ENCODE measurements at places on chromosomes 1 and 21.
A peak's percentile ranks its signal among the peaks of the same experiment; 100 is the strongest.

DNA sequence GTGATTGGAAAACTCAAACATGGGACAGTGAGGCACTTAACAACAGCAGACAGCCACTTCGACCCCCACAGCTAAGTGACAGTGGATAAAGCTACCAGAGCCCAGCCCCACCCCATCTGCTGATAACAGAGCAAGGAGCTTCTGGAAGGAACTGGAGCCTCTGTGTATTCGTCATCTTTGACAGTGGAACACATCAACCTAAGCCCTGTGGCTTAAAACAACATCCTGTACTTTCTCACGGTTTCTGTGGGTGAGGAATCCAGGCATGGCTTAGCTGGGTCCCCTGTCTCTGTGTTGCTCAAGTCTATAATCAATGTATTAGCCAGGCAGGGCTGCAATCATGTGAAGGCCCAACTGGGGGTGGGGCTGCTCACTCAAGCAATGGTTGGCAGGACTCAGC, 18.4 kb upstream of the SIPA1L2 start:
- no peak for DNase-seq

DNA sequence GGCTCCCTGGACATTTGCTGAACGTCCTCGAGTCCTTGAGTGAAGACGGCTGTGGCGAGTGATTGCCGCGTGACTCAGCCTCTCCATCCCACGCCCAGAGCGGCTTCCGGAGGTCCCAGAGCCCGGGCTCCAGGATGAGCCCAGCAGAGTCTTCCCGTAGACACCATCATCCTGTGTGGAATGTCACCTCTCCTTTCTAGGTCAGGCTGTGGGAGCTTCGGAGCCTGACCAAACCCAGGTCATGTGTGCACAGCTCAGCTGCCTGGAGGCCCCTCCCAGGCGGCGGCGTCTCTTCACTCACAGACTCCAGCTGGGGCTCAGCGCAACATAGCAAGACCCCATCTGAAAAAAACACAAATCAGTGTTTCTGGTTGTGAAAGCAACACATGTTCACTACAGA, 38.2 kb downstream of the PRKCZ start:
- DNase-seq = peak; percentile 87

DNA sequence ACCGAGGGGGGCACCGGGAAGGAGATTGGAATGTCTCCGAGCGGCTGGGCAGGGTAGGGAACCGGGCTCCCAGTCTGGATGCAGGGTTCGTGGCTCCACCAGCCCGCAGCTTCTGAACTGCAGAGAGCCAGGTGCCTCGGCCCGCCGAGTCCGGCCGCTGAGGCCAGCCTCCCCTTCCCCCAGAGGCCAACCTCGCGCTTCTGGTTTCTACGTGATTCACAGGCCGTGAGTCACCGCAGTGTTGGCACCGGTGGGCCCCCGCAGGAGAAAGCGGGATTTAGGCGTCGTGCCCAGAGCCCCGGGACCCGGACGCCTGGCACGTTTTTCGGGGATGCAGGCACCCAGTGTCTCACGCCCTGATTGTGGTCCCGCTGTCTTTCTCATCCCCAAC, 458 bp downstream of the CRABP2 start:
- peak; percentile 71 for DNase-seq

DNA sequence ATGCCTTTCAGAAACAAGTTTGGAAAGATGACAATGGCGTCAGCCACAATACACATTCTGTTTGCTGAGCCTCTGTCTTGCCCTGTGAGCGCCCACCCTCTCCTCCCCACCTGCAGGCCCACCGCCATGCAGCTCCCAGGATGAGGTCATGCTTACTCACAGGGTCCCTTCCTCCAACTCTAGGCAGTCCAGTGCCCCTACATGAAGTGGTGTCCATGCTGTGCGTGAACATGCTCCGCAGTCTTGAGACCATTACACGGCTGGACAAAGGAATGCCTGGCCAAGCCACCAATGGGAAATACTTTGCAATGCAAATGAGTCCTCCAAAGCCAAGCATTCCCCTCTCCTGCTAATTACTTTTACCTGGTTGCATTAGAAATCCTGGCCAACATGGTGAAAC, 92.2 kb downstream of the CD58 start:
- DNase-seq = no peak

Measured in H54 (cell line).